ENCODE measurements at places on chromosomes 2 and 18.

DNA sequence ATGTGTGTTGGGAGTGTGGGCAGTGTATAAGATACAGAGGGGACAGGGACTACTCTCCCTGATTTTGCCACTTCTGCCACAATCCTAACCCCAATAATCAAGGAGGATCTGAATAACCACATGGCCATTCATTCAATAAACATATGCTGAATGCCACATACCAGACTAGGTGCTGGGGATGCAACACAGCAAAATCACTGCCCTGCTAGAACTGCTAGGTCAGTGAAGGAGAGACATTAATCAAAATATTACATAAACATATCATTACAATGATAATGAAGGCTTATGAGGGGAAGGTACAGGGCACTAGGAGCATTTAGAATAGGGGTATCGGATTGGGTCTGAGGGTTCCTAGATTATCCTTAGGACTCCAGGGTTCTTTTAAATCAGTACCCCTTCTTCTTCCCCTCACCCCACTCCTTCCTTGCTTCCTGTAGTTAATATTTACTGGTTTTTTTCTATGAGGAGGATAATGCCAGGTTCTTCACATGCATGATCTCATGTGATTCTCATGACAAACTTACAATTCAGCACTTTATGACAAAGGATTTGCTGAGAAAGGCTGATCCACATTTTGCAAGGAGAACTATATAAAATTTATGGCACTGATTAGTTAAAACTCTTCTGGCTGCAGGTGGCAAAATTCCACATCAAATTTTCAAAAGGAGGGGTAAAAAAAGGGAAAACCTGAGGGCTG is 56.4 kb upstream of the PCBP1 start:
- no peak for DNase-seq

DNA sequence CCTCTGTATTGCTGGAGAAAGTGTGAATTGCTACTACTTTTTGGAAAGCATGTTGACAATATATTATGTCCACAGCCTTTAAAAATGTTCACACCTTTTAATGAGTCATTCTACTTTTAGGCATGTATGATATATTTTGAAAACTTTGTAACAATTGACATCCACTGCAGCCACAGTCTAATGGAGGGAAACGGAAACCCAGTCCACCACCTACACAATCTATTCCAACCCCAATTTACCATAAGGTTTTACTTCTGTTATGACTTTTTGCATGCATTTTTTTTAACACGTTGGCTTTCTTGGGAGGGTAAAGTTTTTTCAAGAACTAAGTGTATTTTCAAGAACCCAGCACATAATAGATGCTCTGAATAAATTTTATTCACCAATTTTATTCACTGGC is 38.5 kb upstream of the ATP8B1 start:
- DNase-seq: no peak

DNA sequence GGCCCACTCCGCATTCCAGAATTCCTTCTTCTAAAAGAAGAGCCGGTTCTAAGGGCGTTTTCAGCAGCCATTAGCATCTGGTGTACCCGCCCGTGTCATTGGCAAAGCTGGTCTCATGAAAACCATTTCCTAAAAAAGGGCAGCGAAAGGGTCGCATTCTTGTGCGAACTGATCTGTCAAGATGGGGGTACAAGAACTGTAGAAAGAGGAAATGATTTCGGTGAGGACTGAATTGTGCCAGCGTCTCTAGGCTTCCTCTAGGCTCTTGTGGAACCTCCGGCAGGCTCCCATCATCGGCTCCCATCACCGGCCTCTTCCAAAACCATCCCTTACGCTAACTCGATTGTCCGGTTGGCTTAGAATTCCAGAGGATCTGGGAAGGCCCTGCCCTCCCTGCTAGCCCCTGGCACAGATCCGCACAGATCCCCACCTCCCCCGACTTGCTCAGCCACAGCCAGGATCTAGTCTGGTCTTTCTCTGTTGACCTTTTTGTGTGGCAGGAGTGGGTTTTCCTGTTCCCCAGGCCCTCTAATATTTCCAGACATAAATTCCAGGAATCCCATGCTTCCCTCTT is 1.3 kb downstream of the RAB31 start:
- DNase-seq: no peak

DNA sequence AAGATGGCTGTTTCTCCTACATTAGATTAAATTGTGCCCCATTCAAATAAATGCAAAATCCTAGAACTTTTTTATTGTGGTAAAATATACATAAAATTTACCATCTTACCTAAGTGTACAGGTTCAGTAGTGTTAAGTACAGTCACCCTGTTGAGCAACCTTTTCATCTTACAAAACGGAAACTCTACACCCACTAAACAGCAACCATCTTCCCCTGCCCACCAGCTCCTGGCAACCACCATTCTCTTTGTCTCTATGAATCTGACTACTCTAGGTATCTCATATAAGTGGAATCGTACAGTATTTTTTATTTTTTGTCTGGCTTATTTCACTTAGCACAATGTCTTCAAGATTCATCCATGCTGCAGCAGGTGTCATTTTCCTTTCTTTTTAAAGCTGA is 53.0 kb downstream of the ASXL2 start:
- DNase-seq: no peak

GRCh38 chr2:164693390-164693789 is 72.1 kb upstream of the GRB14 start:
- no peak for DNase-seq

- no peak for DNase-seq
Observed at GRCh38 chr2:99600981-99601651, 111.3 kb upstream of the REV1 start.

Measured in NCI-H1417 treated with DMSO at 0.1 percent for 48 hours (cell line).